AML-193 (cell line): ENCODE measurements at places on chromosomes 13 and 19.

DNA sequence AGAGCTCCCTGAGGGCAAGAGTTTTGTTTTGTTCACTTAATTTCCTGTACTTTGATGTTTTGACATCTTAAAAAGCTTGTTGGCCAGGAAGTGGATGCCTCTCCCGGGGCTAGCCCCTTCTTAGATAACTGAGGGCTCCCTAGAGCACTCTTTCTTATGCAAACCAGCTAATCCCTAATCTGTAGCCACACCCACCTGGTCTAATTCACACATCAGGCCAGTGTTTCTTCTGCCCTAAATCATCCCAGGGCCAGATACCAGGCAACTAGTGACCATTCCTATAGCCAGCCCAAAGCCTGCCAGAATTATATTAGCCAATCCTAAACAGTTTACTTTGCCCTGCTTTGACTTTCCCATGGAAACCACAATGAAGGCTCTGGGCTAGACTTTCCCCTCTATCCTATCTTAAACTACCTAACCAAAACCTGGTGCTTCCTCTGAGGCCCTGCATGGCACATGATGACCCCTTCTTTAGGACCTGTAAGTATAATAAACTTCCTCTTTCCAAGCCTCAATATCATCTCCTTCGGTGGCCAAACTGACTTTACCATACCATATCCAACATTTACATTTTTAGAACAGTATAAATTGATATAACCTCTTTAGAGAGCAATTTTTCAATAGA, 24.8 kb downstream of the WBP4 start:
- no peak for DNase-seq

DNA sequence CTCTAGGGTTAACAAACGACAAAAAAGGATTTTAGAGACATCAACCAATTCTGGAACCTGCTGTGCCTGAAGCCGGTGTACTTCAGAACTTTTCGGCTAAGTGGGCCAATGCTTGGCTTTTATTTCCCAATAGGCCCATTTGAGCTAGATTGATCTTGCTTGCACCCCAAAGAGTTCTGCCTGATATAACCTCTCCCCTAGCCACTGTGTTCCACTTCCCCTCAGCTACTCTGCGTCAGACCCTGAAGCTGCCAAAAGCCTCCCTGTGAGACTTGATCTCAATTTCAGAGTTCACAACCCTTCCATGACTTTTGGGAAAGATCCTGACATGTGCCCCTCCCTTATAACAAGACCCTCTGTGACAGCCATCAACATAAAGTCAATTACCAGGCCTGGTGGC, 5.6 kb upstream of the SIGLEC14 start:
- DNase-seq, result no peak

- no peak for DNase-seq
Observed at GRCh38 chr13:95115525-95115924, 185.7 kb downstream of the ABCC4 start.

DNA sequence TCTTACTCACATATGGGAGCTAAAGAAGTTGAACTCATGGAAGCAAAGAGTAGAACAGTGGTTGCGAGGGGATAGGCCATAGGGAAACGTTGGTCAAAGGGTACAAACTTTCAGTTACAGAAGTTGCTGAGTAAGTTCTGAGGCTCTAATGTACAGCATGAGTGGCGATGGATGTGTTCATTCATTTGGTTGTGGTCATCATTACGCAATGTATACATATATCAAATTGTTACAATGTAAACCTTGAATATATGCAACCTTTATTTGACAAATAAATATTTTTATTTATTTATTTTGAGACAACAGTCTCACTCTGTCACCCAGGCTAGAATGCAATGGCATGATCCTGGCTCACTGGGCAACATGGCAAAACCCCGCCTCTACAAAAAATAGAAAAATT, 38.7 kb downstream of the ZIC5 start:
- no peak for DNase-seq

DNA sequence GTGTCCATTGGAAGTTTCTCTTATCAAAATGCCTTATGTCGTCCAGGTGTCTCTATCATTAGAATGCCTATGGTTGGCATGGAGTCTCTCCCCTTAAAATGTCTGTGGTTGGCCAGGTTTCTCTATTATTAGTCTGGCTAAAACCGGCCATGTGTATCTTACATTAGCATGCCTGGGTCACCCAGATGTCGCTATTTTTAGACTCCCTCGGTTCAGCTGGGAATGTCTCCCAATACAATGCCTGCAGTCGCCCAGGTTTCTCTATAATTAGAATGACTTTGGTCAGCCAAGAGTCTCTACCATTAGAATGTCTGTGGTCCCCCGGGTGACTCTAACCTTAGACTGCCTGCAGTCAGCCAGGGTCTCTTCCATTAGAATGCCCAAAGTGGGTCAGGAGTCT, 1536.1 kb downstream of the UQCRFS1 start:
- DNase-seq, result no peak

- DNase-seq, result no peak
Observed at GRCh38 chr13:43879755-43880181, at the start of gene LACC1. Gene LACC1, plus strand, starts transcription at chr13:43879904. Its CDS starts 1,082 bp downstream, at chr13:43880986.

- peak; percentile 72 for DNase-seq
Observed at GRCh38 chr19:49676136-49676783, 811 bp upstream of the PRMT1 start.

DNA sequence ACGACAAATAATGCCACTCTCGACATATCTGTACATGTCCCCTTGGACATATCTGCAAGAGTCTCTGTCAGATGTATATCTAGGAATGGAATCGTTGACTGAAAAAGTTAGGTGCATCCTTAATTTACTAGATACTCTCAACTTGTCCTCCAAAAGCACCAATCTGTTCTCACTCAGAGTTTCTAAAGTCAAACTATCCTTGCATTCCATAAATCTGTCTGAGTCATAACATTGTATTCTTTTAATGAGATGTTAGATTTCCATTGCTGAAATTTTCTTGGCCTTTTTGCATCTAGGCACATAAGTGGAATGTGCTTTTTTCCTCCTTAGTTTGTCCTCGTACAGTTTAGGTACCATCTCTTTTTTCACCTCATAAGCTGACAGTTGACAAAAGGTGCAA, 139.8 kb downstream of the PTPRS start:
- no peak for DNase-seq

- no peak for DNase-seq
Observed at GRCh38 chr13:113183450-113184129, 24.9 kb downstream of the PCID2 start.

- no peak for DNase-seq
Observed at GRCh38 chr19:52291781-52292180, 5.2 kb upstream of the ZNF480 start.

DNA sequence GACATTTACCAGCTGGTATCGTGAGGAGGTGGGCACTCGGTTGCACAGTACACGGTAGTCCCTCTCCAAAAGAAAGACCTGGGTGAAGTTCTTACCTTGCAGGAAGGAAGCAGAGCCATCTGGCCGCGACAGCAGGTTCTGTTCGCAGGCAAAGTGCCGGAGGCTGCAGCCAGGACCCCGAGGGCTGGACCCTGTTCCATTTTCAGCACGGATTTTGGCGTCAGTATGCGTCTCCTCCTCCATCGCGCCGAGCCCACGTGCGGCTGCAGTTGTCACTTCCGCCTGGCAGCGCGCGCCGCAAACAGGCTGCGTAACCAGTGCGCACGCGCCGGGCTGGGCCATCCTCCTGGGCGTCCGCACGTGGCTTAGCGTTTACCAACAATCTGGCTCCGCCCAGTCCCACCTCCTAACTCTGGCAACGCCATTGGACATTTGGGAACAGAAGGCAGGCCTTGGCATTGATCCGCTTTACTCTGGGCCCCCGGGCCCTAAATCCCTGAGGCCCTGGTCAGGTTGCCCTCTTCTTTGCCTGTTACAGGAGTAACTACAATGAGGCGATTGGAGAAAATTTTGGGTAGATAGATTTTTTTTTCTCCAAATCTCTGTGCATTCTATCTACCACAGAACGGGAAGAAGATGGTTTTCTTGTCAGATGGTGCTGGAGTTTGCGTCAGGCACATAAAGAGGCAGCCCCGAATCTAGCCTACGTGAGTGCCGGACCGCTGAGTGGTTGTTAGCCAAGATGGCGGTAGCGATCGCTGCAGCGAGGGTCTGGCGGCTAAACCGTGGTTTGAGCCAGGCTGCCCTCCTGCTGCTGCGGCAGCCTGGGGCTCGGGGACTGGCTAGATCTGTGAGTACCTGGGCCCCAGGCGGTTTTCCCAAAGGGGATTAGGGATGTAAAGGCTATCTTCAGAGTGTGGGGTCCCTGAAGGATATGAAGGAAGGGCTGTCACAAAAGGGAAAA, at the start of the genes BCKDHA and EXOSC5:
Gene BCKDHA, plus strand, starts transcription at position 733 of the 964 bp plus-strand sequence. Its CDS starts 10 bp downstream, at position 743.
Gene EXOSC5, minus strand, starts transcription at position 274 of the 964 bp plus-strand sequence. Its CDS starts 31 bp downstream, at position 243.
- peak; percentile 98 for DNase-seq

GRCh38 chr19:19460761-19461265, 54.5 kb downstream of the TSSK6 start:
- no peak for DNase-seq

- no peak for DNase-seq
Observed at GRCh38 chr13:64073203-64073602, 2657.6 kb upstream of the PCDH20 start.

DNA sequence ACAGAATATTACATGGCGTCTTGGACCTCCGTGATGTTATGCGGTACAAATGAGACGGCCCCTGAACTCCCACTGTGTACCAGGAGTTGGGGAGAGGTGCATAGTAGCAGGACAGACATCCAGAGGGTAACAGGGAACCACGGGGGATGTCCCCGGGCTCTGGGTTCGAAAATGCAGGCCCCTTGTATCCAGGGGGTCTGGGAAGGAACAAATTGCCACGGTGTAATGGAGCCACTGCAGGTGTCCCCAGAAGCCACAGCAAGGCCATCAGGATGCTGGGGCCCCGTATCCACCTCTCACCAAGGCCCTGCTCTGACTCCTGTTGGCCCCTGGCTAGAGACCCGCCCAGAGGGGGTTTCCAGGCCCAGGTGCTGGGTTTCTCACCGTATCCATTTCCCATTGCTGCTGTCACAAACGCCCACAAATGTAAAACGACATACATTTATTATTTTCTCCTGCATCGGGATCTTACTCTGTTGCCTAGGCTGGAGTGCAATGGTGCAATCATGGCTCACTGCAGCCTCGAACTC, 77.8 kb downstream of the INSR start:
- DNase-seq, result no peak

DNA sequence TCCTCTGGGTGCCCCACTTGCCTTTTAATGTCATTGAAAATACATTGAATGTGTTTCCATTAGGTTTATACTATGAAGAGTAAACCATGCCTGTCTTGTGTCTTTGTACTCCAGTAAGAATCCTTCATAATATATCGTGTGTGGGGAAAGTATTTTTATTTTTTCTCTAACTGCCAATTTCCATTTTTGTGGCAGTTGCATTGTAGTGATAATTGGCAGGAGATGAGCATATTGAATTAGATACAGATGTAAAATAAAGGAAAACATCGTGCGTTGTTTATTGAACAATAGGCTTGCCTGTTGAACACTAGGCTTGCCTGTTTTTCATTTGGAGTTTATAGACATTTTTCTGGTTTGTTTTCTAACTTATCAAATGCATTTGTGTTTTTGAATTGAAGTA, 218.8 kb downstream of the NBEA start:
- DNase-seq, result no peak

- DNase-seq, result no peak
Observed at GRCh38 chr13:98216135-98216565, 39.1 kb upstream of the RNF113B start.

GRCh38 chr13:99406799-99407201, 94.5 kb upstream of the TM9SF2 start:
- DNase-seq, result peak; percentile 82

DNA sequence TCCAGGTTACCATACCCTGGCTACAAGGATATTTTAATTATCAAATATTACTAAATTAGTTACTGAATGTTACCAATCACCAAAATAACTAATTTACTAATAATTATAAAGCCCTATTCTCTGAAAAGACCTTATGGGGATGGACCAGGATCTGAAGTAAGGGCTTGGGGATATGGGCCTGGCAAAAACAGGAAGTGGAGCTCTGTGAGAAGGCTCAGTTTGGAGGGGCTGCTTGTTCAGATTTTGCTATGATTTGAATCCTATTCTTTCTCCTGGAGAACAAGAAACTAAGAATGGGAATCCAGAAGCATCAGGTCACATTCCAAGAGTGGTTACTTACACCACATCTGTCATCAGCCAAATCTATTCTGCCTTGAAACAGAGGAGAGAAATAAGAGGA, 148.1 kb downstream of the DNAJC15 start:
- no peak for DNase-seq

DNA sequence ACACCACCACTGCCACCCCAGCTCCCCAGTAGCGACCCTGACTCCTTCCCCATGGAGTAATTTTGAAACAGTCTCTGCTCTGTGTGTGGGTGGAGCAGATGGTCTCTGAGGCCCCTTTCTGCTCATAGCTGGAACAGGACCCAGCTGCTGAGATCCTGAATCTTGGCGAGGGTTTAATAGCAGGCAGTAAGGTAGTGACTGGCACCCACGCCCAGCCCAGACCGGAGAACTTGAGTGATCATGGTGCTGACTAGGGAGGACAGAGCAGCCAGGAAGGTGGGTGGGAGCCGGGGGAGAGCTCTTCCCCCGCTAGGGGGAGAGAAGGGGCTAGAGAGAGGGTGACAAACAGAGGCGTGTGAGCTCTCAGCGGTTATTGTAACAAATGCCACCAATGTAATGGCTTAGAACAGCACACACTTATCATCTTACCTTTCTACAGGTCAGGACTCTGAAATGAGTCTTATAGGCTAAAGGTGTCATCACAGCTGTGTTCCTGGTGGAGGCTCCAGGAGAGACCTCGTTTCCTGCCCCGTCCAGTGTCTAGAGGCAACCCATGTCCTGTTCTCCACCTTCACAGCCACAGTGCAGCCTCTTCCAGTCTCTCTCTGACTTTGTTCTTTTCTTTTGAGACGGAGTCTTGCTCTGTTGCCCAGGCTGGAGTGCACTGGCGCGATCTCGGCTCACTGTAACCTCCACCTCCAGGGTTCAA, 7.2 kb upstream of the ACER1 start:
- DNase-seq, result no peak
